ENCODE measurements at places on chromosomes 5 and 9. TPM values are rescaled to one million over a fixed set of nuclear protein-coding genes. Genes with fewer than 3 reads are reported as not detected.
A peak's percentile ranks its signal among the peaks of the same experiment; 100 is the strongest.

- DNase-seq, result peak; percentile 58
Measured at GRCh38 chr5:69525490-69525889, 32.9 kb downstream of the OCLN start.

GRCh38 chr5:34628373-34628772, 27.8 kb upstream of the RAI14 start:
- DNase-seq, result no peak

GRCh38 chr5:51859624-51860023, 476.4 kb downstream of the ISL1 start:
- no peak for DNase-seq

- DNase-seq, result peak; percentile 68
Measured at GRCh38 chr9:130034570-130034969, 8.4 kb downstream of the FNBP1 start.

- no peak for DNase-seq
Measured at GRCh38 chr9:99213197-99213596, 8.5 kb downstream of the ALG2 start.

- no peak for DNase-seq
Measured at GRCh38 chr5:5367739-5368138, 54.7 kb upstream of the ICE1 start.

GRCh38 chr5:51386916-51387883, 4.0 kb downstream of the ISL1 start:
- DNase-seq, result no peak

DNA sequence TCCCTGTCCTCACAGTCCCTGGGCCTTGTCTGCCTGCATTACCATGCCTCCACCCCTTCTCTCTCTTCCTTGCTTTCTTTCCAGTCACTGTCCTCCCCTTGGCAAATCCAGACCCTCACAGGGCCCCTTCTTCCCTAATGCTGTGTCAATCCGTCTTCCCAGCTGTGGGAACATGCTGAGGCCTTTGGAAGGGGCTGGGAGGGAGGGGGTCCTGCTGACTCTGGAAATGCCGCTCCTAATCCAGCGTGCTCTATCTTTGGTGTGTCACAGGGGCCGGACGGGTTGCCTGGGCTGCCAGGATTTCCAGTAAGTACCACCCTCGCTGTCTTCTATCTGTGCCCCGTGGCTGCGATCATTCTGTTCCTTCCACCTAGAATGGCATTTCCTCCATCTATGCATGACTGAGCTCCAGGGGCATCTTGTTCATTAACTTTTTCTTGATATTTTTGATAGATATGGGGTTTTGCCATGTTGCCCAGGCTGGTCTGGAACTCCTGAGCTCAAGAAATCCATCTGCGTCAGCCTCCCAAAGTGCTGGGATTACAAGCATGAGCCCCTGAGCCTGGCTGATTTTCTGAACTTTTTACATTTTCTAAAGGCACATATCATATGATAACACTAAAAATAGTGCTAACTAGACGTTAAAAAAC, 64.5 kb upstream of the TGFBR1 start:
- peak; percentile 42 for DNase-seq

- DNase-seq, result no peak
Measured at GRCh38 chr5:142507531-142508372, 178.1 kb downstream of the FGF1 start.

- DNase-seq, result no peak
Measured at GRCh38 chr5:172044631-172045314, 38.3 kb upstream of the FBXW11 start.

- DNase-seq, result no peak
Measured at GRCh38 chr5:111697215-111697614, 59.8 kb downstream of the NREP start.

DNA sequence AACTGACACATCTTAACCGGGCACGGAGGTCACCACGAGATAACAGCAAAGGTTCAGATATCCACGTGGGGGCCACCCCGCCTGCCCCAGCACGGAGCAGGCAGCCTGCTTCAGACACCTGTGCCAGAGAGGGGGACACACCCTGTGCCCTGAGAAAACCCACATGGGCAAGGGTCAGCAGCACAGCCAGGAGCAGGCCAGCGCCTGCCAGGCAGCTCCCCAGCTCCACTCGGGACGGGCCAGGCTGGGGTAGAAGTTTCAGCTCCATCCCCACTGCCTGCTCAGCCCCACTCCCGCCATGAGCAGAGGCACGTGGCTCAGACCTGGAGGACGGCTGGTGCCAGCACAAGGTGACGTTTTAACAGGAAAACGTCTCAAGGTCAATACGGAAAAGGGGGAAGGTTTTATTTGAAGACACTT, 22.2 kb downstream of the SLC12A7 start:
- DNase-seq, result no peak

CKS2 gene
- total RNA-seq, result 78.0 TPM

TAS2R1 gene
- 0.32 TPM for total RNA-seq

TLR4 gene
- 18.1 TPM for total RNA-seq

IL7R gene
- 74.7 TPM for total RNA-seq
